Stimulated activated CD4-positive, alpha-beta T cell treated with anti-CD3 and anti-CD28 coated beads, TNF-alpha, amount 100 ng/mL, for 4 hours (primary cell): ENCODE measurements at places on chromosomes 16 and 17.
A peak's percentile ranks its signal among the peaks of the same experiment; 100 is the strongest.

DNA sequence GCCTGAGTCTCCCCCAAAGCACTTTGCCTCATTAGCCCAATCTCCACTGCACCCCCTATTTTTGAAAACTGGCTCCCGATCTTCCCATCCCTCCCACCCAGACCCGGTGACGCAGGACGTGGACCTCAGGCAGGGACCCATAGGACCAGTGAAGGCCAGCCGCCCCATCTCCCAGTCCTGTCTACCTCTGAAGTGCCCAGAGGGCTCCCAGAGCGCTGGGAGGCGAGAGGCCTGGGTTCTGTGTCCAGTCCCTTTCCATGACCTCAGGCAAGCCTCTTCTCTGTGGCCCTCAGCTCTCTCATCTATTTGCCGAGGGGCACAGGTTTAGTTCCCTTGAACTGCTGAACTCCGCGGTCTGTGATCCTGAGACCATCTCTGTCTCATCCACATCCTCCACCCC, 714 bp downstream of the TNS4 start:
- no peak for DNase-seq

DNA sequence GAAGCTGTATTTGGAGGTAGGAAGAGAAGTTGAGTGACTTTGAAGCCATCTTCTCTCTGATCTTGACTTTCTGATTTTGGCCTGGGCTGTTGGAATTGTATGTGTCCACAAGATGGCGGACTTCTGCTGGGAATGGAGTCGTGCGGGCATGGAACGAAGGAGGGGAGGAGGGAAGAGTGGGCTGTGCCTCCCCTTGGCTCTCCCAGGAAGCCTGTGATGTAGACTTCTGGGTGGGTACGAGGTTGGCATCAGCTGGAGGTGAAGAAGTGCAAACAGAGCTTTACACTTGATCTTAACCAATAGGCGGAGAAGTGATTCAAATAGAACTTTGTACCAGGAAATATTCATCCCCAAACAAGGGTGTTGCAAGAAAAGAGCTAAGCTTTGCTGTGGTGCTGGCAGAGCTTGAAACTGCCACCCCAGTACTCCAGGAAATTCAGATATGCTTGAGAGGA, 7.4 kb upstream of the TMEM220 start:
- DNase-seq, result no peak

GRCh38 chr16:57838161-57838560, 35.9 kb upstream of the KIFC3 start:
- DNase-seq, result no peak

DNA sequence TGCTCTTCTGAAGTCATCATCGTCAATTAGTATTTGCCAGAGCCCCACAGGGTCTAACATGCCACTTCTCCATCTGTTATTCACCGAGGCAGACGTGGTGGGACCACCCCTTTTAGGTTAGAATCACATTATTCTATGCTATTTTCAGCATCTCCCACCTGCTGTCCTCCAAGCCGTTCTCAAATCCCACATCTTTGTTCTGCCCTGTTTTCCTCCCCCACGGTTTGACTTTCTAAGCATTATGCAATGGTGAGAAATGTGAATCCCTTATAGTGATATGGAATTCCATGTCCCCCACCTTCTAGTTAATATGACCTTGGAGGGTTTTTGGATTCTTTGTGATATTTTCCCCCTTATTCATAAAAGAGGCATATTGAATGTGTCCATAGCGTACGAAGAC, 634.1 kb upstream of the RBFOX1 start:
- no peak for DNase-seq

GRCh38 chr16:3513892-3514583, 13.2 kb downstream of the CLUAP1 start:
- DNase-seq, result no peak

DNA sequence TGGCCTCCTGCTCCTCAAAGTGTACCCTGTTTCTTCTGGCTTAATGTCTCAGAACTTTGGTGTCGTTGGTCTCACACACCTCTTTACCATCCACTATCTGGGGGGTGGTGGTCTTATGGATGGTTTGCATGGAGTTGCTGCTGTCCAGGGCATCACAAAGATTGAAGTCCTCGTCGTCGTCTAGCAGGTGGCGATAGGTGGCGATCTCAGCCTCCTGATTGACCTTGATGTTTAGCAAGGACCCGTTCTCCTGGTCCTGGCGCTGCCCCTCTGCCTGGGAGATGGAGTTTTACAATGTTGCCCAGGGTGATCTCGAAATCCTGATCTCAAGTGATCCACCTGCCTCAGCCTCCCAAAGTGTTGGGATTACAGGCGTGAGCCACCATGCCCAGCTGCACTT, 31.1 kb upstream of the HELZ start:
- no peak for DNase-seq

DNA sequence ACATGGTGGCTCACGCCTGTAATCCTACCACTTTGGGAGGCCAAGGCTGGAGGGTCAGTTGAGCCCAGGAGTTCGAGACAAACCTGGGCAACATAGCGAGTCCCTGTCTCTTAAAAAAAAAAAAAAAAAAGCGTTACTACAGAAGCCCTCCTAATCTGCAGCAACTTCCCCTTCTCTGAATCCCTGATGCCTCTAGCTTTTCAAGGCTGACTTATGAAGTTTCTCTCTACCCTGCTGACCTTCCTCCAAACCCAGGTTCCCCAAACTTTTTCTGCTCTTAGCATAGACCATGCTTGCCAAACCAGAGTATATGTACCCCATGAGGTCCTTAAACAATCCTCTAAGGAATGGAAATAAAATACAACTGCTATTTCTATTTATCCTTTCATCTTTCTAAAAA, 16.4 kb downstream of the LYRM1 start:
- no peak for DNase-seq

GRCh38 chr17:65371702-65372101, 189.7 kb downstream of the AXIN2 start:
- no peak for DNase-seq

DNA sequence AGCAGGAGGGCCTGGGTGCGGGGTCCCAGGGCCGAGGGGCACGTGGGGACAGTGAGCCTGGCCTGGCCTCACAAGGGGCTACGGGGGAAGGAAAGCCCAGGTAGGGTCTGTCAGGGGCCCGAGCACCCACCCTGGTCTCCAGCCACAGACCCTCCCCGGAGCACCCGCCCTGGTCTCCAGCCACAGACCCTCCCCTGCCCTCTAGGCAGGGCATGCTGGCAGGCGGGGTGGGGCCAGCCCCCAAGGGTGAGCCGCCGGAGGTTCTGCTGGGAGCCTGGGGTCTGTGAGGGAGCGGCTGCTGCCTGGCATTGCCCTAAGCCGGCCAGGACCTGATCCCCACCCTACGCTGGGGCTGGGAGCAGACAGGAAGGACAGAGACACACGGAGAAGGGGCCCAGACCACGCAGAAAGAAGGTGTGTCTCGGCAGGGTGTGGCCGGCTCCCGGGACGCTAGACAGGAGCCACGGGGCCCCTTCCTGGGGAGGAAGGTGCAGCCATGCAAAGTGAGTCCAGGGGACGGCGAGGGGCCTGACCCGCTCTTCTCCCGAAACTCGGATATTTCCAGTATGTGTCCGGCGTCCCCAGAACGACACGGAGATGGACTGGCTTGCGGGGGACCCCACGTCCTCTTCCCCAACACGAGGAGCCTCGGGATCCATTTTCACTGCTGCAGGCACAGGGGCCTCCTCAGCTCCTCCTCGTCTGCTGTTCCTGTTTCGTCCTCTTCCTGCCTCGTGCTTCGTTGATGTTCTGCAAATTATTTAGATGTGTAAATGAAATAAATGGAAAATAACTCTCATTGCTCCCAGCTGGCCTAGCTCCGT, 15.5 kb downstream of the UTS2R start:
- no peak for DNase-seq

GRCh38 chr17:41258406-41258805, 3.2 kb downstream of the KRTAP9-9 start:
- DNase-seq, result no peak

GRCh38 chr16:5065326-5065725, 430 bp downstream of the C16orf89 start:
- DNase-seq, result no peak

- DNase-seq, result peak; percentile 7
Observed at GRCh38 chr17:42484304-42484703, 25.6 kb downstream of the ATP6V0A1 start.

DNA sequence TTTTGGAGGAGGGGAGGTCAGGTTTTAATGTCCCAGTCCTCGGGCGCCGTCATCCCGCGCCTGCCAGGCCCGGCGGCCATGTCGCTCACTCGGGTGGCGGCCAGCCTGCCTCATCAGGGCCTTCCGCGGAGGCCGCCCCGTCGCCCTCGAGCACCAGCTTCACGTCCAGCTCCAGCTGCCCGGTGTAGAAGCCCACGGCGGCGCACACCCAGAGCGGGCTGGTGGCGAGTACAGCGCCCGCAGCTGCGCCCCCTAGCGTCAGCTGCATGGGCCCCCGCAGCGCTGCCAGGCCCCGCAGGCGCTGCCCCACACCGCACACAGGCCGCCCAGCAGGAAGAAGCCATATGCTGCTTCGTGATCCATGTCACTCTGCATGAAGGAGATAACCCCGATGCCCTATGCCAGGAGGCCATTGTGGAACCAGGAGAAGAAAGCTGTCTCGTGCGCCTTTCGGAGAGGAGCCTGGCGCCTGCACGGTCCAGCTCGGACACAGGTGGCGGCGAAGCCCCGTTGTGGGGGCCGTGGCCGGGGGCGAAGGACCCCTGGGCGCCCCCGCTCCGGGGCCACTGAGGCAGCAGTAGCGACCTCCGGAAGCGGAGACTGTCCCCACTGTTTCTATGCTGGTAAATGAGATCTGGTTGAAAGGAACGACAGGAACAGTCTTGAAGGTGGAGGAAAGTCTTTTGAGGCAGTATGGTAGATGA, 9.6 kb downstream of the AP2B1 start:
- DNase-seq, result no peak

- no peak for DNase-seq
Observed at GRCh38 chr17:82315703-82316358, 1.6 kb downstream of the CD7 start.

DNA sequence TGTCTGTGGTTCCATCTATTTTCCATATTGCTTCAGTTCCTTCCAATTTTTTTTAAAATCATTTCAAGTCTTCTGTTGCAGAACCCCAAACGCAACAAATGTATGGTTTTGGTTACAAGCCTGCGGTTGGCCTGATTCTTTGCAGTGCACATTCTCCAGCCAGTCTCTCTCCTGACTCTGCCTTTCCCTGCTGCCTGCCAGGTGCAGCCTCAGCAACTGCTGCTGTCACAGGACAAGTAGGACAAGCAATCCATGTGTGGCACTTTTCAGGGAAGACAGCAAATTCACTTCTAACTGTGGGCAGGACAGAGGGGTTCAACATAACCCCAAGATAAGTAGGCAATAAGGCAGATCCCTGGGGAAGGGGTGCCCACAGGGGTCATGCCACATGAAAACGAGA, 24.2 kb downstream of the EMP2 start:
- no peak for DNase-seq

- no peak for DNase-seq
Observed at GRCh38 chr17:44277976-44278375, 10.0 kb upstream of the SLC4A1 start.

DNA sequence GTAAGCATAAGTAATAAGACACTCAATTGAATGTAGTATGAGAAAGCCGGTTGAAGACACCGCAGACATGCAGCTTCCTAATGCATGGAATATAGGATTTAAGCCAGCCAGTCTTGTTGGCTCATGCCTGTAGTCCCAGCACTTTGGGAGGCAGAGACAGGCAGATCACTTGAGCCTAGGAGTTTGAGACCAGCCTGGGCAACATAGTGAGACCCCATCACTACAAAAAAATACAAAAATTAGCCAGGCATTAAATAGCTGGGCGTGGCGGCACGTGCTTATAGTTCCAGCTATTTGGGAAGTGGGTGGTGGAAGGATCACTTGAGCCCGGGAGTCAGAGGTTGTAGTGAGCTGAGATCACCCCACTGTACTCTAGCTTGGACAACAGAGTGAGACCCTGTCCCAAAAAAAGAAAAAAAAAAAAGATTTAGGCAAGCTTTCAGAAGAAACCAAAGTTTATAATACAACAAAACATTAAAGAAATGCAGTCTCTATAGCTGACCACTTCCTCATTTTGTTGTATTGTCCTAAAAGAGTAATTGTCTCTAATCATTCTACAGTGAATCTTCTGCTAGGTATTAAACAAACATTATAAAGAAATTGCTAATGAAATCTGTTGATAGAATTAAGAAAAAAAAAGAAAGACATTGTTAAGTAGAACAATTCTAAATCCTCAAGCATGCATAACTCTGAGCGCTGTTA, 68.6 kb upstream of the KIFC3 start:
- no peak for DNase-seq

DNA sequence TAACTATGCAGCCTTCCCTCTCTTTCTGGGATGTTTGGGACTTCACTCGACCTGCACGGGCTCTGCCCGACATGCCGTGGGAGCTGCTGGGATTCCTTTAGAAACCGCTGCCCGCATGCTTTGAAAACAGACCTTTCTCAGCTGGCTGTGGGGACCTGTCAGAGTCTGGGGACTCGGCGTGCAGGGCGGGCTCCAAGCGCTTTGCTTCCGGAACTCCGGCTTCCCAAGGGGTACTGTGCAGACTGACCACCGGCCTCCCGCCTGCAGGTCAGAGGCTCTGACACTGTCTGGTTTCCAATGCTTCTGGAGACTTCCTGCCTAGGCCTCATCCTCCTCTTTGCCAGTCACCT, 11.8 kb downstream of the PRSS27 start:
- DNase-seq, result no peak

DNA sequence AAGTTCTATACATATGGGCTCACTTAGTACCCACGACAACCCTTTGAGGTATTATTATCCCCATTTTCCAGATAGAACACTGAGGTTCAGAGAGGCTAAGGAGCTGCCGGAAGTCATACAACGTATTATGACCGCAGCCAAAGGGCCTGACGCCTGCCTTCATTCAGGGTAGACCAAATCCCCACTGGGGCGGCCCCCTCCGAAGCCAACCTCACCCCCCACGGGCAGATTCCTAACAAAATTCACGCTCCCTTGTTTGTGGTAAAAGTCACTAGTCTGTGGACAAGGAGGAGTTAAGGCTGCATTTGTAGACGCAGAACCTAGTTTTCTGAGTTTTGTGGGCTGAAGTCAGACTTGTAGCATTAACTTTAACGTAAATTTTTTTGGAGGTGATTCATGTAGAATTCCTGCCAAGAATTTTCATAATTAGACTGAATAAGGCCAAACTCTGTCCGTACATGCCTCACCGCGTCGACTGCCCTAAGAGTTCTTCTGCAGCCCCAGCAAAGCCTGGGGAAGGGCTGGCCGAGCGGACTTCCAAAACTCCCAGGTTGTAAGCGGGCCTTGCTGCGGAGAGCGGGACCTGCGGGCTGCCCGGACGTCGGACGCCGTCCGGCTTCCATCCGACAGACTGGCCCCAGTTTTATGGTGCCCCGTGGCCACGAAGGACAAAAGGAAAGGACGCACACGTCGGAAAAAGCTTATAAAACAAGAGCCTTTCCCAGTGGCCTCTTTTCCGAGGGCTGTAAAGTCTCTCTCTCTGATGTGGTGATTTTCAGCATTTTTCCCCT, 75.7 kb downstream of the NXN start:
- no peak for DNase-seq
